Fibroblast of lung (primary cell): ENCODE measurements at places on chromosomes 16 and 17. TPM values are rescaled to one million over a fixed set of nuclear protein-coding genes. Genes with fewer than 3 reads are reported as not detected.

GRCh38 chr16:4677390-4677789 is 16.0 kb upstream of the NUDT16L1 start:
- DNase-seq = no peak
- H3K4me1 ChIP-seq = no peaks in the 10 kb centered on the region
- no peaks in the 10 kb centered on the region for H3K27me3 ChIP-seq
- no peak overlapping the region for H3K4me3 ChIP-seq
- peaks cover 17% of the 10 kb centered on the region for H3K36me3 ChIP-seq
- H3K27ac ChIP-seq = no peak overlapping the region

- H3K27ac ChIP-seq = no peak overlapping the region
- H3K4me3 ChIP-seq = no peak overlapping the region
- H3K36me3 ChIP-seq = no peaks in the 10 kb centered on the region
- peak; percentile 7 for DNase-seq
Measured at GRCh38 chr16:56190677-56191155, 573 bp upstream of the GNAO1 start.

- no peak for DNase-seq
- H3K27me3 ChIP-seq = no peaks in the 10 kb centered on the region
- H3K4me3 ChIP-seq = no peak overlapping the region
- no peak overlapping the region for H3K27ac ChIP-seq
Measured at GRCh38 chr17:3389791-3390190, 3.7 kb upstream of the OR3A2 start.

- H3K27ac ChIP-seq = peak within 1 kb of the TSS; percentile 91
- peaks cover 30% of the 10 kb centered on the region for H3K36me3 ChIP-seq
- H3K4me1 ChIP-seq = peaks cover 8% of the 10 kb centered on the region
- peak within 1 kb of the TSS; percentile 86 for H3K4me3 ChIP-seq
- peak; percentile 92 for DNase-seq
Measured at GRCh38 chr17:81512562-81513371, at the start of gene ACTG1. Gene ACTG1 (minus strand): TSS chr17:81512799. CDS start chr17:81512354, 445 bp downstream.

DNA sequence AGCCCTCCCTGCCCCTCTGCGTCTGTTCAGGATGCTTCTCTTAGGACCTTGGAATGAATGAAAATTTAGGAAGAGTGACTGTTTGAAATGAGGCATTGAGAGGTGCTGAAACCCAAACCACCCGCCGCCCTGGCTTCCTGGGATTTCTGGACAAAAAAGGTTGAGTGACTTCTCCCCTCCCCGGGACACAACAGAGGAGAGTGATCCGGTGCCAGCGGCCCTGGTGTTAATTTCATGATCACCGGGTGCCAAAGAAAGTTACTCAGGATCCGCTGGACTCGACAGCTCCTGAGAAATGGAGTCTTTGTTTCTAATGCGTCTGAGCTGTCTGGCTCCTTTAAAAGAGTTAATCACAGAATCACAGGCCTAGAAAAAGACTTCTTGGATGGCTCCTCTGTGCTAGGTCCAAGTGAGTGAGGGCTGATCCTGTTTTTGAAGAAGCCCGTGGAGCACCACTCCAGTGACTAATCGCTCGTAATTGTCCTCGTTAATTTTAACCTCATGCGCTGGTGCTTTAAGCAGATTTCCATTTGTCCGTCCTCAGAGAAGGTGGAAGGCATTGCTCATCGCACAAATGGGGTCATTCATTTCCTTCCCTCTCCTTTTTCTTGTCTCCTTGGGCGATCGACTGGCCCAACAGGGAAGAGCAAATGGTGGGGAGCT is 144.4 kb upstream of the ZFHX3 start:
- no peaks in the 10 kb centered on the region for H3K27me3 ChIP-seq
- no peak overlapping the region for H3K27ac ChIP-seq
- H3K4me3 ChIP-seq = no peak overlapping the region
- no peaks in the 10 kb centered on the region for H3K36me3 ChIP-seq

DNA sequence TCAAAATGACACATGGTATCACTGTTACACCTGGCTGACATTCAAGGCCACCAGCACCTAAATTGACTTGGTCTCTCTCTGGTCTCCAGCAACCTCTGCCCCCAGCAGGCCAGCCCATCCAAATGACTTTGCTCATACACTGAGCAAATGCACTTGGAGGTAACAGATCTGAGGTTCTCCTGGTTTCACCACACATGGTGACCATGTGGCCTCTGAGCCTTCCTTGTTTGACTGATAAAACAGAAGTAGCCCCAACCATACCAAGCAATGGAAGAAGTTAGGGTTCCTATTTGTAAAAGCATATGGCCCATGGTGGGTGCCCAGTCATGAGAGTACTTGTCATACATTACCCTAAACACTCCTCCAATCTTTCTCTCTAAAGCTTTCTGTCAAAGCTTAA is 181.7 kb downstream of the MRTFB start:
- peaks cover 7% of the 10 kb centered on the region for H3K36me3 ChIP-seq
- DNase-seq = no peak
- H3K27me3 ChIP-seq = no peaks in the 10 kb centered on the region
- H3K4me1 ChIP-seq = no peaks in the 10 kb centered on the region

DNA sequence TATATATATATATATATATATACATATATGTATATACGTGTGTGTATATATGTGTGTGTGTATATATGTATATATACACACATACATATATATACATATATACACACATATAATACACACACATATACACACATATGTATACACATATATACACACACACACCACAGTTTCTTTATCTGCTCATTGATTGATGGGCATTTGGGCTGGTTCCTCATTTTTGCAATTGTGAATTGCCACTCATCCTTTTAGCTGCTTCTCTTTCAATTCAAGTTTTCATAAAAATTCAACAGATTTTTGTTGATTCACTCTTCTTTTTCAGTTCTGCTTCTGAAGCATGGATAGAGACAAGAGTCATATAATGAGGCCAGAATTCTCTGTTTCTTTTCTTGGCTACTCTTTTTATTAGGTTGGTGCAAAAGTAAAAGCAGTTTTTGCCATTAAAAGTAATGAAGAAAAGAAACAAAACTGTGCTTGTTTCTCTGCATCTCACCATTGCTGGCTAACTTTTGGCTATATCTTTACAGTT is 44.5 kb downstream of the SLFN5 start:
- peaks cover 2% of the 10 kb centered on the region for H3K4me1 ChIP-seq
- no peaks in the 10 kb centered on the region for H3K27me3 ChIP-seq
- H3K4me3 ChIP-seq = no peak overlapping the region
- H3K36me3 ChIP-seq = no peaks in the 10 kb centered on the region
- H3K27ac ChIP-seq = no peak overlapping the region

GRCh38 chr17:54785643-54786268 is 114.9 kb upstream of the TOM1L1 start:
- no peak for DNase-seq
- no peaks in the 10 kb centered on the region for H3K4me1 ChIP-seq
- H3K27me3 ChIP-seq = no peaks in the 10 kb centered on the region
- no peak overlapping the region for H3K4me3 ChIP-seq
- no peak overlapping the region for H3K27ac ChIP-seq

DNA sequence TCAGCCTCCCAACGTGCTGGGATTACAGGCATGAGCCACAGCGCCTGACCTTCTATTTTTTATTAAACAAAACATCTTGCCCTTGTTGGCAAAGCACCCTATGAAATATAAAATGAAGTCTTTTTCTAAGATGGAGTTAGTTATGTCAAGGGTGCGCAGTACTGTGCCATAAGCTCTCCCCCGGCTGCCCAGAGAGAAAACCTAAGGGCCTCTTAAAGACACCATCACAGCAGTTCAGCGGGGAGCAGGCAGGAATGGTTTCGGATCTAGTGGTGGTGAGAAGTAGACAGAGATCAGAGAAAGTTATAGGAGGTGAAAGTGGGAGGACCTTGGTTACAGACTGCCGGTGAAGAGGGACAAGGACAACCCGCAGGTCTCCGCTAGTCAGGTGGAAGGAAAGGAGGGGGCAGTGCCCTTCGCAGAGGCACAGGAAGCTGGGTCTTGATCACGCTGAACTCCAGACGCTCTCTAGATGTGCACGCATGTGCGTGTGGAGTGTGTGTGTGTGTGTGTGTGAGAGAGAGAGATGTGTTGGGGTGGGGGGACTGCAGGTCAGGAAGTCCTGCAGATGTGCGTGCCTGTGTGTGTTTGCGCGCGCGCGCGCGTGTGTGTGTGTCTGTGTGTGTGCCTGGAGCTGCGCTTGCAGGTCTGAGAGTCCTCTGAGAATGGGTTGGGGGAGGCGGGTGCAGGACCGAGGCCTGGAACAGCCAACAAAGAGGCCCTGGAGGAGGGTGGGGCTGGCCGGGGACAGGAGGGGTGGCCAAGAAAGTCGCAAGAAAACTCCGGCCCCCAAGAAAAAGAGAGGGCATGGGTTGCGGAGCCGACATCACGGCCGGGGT is 748 bp upstream of the CMTM3 start:
- no peak overlapping the region for H3K27ac ChIP-seq
- peaks cover 2% of the 10 kb centered on the region for H3K36me3 ChIP-seq
- H3K27me3 ChIP-seq = peaks cover 9% of the 10 kb centered on the region
- peak; percentile 56 for DNase-seq
- peak overlapping the region; percentile 64 for H3K4me3 ChIP-seq

DNA sequence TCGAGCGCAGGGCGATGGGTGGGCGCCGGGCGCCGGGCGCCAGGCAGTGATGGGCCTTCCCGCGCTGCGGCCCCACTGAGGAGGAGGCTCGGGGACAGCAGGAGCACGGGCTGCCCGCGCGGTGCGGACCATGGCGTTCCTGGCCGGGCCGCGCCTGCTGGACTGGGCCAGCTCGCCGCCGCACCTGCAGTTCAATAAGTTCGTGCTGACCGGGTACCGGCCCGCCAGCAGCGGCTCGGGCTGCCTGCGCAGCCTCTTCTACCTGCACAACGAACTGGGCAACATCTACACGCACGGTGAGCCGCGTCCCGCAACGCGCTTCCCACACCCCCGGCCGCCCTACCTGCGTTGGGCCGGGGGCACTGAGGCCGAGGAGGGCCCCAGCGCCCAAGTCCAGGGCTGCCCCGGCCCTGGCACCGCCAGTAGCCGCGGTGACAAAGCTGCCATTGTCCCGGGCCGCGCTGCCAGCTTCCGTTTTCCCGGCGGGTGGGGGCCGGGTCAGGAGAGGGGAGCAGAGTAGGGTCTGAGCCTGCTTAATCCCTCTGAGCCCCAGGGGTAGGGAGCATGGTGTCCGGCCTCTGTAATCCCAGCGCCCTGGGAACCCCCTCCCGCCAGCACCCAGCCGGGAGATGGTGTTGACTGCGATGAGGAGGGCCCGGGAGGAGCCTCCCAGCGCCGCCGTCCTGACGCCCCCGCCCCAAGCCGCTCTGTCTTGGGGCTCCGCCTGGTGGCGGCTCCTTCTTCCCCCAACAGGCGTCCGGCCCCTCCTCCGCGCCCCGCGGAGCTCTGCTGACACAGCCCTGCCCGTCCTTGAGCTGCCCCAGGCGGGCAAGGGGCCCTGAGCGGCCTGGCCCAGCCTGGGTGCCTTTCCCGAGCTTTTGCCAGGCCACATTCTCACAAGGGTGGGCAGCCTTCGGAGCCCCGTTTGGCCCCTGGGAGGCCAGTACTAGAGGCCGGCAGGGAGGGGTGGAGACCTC is 685 bp downstream of the PAQR4 start:
- peak overlapping the region; percentile 65 for H3K4me3 ChIP-seq
- H3K27ac ChIP-seq = peak overlapping the region; percentile 44
- no peaks in the 10 kb centered on the region for H3K36me3 ChIP-seq

GRCh38 chr17:56319531-56319930 is 166.3 kb downstream of the ANKFN1 start:
- H3K4me1 ChIP-seq = no peaks in the 10 kb centered on the region
- no peak overlapping the region for H3K27ac ChIP-seq
- H3K27me3 ChIP-seq = no peaks in the 10 kb centered on the region
- no peaks in the 10 kb centered on the region for H3K36me3 ChIP-seq
- H3K4me3 ChIP-seq = no peak overlapping the region

DNA sequence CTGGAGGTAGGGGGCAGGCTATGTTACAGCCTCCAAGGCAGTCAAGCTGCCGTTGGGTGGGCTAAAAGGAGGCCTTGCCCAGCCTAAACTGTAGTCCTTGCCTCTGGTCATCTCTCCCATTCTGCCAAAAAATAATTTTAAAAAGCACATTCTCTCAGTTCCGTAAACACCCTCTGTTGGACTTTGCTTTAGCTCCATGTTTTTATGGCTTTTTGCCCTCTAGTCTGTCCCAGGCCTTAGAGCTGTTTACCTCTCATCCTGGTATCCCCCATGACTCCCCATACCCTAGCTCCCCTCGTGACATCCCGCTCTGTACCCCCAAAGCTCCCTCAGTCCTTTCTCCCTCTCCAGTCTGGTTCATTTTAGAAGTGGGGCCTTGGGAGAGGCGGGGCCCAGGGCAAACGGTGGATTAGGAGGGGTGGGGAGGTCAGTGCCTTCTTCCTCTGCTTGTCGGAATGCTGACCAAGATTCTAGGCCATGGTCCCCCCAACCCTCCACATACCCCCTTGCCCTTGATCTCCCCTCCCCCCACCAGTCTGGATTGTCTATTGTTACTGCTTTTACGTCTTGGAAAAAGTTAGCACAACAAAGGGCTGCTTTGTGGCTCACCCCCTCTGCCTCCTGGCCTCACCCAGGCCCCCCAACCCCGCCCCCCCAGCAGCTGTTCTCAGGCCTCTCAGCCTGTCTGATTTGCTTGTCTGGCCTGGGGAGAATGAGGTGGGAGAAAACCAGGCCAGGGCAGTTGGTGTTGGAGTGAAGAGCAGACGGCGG is 18.4 kb downstream of the GJD3 start:
- peaks cover 12% of the 10 kb centered on the region for H3K36me3 ChIP-seq
- H3K27me3 ChIP-seq = no peaks in the 10 kb centered on the region
- peak; percentile 54 for DNase-seq
- H3K27ac ChIP-seq = peak overlapping the region; percentile 45
- peaks cover 57% of the 10 kb centered on the region for H3K4me1 ChIP-seq

- H3K27ac ChIP-seq = no peak overlapping the region
- no peaks in the 10 kb centered on the region for H3K4me1 ChIP-seq
- no peak for DNase-seq
Measured at GRCh38 chr16:85261657-85262557, 149.6 kb upstream of the CIBAR2 start.

- H3K27ac ChIP-seq = no peak overlapping the region
- no peak for DNase-seq
- no peaks in the 10 kb centered on the region for H3K36me3 ChIP-seq
- H3K4me1 ChIP-seq = no peaks in the 10 kb centered on the region
Measured at GRCh38 chr16:88348377-88349152, 34.2 kb upstream of the ZNF469 start.

CACNA1G gene
- total RNA-seq = 0.26 and 0.99 TPM in 2 replicates

CTDNEP1 gene
- total RNA-seq = 23.1 and 40.5 TPM in 2 replicates

NXN gene
- total RNA-seq = 48.0 and 53.8 TPM in 2 replicates

PIRT gene
- total RNA-seq = not detected in 2 replicates

KRT222 gene
- total RNA-seq = under 0.01 and 0.33 TPM in 2 replicates

VTN gene
- 0.17 and 0.51 TPM in 2 replicates for total RNA-seq

KRT31 gene
- total RNA-seq = not detected in 2 replicates

TP53TG3 gene
- total RNA-seq = 0.17 TPM in 1 of 2 replicates, not detected in the other
